ENCODE measurements at places on chromosomes 16 and 17. TPM values are rescaled to one million over a fixed set of nuclear protein-coding genes. Genes with fewer than 3 reads are reported as not detected.

Gene ABCC11
- not detected for total RNA-seq

Gene FAM20A
- 3.5 TPM for total RNA-seq

Gene CCL18
- total RNA-seq: not detected

Gene TIMP2
- total RNA-seq: 43.3 TPM

Gene NAGS
- 5.1 TPM for total RNA-seq

Gene FBXW10
- total RNA-seq: not detected

Gene ITGB4
- 5.6 TPM for total RNA-seq

Gene MAP2K3
- 32.4 TPM for total RNA-seq

Gene GNG13
- not detected for total RNA-seq

Gene DCTPP1
- 90.4 TPM for total RNA-seq

Gene ZP2
- total RNA-seq: not detected

Data from H1 (cell line).